Heart right ventricle (tissue), 16 donors: ENCODE measurements at places on chromosomes 1 and 21. TPM values are rescaled to one million over a fixed set of nuclear protein-coding genes. Genes with fewer than 3 reads are reported as not detected.

DNA sequence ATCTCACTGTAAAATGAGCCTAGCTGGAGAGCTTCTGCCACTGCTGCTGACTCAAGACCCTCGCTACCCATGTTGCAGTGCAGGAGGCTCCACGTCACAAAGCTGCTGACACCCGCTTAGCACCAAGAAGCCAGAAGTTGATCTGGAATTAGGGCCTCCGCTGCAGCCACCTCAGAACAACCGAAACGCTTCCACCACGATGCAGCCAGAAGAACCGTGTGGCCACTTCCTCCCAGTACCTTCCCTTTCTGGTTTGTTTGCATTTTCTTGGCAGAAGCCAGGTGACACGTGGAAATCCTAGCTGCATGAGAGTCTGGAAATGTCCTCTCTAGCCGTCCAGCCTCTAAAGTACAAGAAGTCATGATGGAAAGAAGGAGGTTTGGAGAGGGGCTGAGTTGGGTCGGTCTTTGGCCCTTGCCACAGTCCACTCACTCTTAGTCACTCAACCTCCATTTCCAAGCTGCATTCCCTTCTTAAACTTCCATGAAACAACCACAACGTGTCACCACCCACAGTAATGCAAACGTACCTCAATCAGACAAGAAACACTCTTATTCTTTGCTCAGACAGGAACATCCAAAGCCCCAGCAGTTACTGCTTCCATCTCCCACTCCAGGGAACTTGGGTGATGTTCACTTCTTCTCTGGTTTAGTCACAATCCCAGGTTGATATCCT is 10.0 kb upstream of the CDA start:
- DNase-seq = no peak

GRCh38 chr1:175687622-175688415 is 55.6 kb downstream of the TNR start:
- DNase-seq = no peak

GRCh38 chr1:50531601-50532000 is 108.4 kb upstream of the DMRTA2 start:
- DNase-seq = no peak

- no peak for DNase-seq
These were observed 25.6 kb downstream of the PRSS38 start for GRCh38 chr1:227841096-227841495.

DNA sequence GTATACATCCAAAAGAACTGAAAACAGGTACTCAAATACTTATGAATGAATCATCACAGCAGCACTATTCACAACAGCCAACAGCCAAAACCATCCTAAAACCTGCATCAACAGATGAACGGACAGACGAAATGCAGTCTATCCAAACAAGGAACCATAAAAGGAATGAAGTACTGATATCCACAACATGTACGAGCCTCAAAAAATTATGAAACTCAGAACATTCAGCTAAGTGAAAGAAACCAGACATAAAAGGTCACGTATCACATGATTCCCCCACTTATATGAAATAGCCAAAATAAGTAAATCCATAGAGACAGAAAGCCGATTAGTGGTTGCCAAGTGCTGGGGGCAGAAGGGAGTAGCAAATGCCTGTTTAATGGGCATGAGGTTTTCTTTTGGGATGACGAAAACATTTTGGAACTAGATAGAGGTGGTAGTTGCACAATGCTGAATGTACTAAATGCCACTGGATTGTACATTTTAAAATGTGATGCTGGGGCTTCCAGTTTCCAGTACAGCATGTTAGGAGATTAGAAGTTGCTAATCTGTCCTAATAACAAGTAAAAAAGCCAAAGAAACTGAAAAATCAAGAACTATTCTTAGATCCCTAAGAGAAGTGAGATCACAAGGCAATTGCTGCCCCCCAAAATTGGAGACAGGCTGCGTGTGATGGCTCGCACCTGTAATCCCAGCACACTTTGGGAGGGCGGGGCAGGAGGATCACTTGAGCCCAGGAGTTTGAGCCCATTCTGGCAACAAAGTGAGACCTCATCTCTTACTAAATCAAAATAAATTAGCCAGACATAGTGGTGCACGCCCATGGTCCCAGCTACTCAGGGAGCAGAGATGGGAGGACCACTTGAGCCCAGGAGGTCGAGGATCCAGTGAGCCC is 25.3 kb downstream of the CLSTN1 start:
- DNase-seq = no peak

DNA sequence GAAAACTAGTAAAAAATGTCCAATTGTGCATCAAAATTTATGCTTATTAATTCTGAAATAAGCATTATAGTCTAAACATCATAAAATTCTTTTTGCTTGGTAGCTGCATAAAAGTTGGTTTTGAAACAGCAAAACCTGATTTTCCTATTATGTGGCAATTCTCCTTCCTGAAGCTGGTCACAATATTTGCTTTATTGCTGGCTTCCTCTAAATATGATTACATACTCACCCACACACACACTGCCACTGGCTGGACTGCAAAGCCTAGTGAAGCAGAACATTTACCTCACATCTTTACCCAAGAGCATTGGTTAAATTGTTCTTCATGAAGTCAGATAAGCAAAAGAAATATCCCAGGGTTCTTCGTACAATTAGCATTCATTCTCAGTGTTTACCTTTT is 103.0 kb downstream of the NR5A2 start:
- no peak for DNase-seq

- no peak for DNase-seq
These were observed 12.6 kb upstream of the SAMD11 start for GRCh38 chr1:910881-911721.

DNA sequence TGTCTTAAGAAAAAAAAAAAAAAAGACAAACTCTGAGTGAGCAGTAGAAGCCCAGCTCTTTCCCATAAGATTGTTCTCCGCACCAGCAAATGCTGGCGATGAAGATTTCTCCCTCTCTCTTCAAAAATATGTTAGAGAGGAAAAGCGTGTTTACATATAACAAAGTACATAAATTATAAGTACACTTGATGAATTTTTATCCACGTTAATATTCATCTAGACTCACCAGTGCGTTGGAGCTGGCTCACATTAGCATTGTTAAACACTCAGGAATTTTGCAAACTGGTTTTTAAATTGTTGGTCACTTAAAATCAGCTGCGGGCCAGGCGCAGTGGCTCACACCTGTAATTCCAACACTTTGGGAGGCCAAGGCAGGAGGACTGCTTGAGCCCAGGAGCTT is 56.0 kb downstream of the RUNX3 start:
- DNase-seq = no peak

- DNase-seq = no peak
These were observed 45.1 kb upstream of the ROR1 start for GRCh38 chr1:63728611-63729226.

DNA sequence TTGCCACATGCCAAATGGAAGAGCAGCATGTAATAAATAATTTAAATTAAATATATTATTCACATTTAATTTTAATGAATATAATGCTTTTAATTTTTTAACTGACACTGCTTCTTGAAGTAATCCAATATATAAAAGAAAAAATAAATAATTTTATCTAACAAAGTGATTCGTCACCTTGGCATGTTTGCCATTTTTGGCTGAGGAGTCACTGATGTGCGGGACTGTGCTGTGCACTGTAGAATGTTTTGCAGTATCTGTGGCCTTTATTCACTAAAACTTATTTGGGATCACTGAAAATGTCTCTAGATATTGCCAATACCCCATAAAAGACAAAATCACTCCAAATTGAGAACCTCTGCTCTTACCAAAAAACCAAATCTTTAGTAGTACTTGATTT is 807.8 kb downstream of the BRINP3 start:
- DNase-seq = no peak

DNA sequence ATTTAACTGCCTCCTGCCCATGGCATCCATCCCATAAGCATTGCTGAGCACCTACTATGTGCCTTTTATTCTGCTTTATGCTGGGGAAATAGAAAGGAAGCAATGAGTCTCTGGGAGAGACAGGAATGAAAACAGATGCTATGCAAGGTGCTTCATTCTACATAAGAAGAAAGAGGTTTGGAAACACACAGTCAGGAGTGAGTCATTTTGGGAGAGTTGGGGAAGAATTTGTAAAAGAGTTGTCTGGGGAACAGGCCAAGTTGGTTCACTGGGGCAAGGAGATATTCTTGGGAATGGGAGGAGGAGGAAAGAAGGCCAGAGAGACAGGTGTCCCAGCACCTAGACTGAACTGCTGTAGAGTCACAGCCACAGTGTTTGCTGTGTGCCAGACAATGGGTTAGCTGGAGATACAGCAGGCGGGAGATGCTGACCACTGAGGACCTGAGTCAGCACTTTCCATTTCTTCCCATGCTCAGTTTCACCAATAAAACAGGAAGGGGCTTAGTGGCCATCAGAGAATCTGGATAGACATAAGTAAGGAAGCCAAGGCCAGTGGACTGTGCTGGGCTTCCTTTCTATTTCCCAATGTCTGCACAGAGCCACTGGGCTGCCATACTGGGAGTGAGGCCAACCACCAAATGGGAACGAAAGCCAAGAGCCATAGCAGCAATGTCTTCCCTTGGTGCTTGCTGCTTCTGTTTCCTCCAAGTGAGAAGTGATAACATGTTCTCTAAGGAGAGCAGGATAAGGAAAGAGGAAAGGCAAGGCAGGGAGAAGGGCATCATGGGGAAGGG is 187.7 kb upstream of the USP24 start:
- no peak for DNase-seq

DNA sequence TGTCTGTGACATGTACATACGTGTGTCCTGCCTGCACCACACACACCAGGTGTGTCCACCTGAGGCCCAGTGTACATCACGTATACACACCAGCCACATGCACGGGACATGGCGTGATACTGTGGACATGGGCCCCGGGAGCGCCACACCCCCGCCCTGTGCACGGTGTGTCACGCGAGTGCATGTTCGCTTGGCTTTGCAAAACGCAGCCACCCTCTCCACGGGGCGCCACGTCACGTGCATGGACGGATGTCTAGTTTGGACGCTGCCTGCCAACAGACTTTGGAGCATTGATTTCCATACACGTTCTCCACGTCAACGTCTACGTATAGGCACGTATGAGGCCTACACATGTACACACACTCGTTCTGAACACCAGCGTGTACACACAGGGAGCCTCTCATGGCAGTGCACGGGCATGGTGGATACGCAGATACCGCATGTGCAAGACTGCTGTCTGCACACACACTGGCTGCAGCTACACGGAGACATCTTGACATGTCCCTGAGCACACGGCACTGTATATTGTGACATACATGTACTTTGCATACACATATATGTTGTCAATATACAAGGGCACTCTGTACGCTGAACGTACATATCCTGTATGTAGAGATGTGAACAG is 2.7 kb downstream of the TMEM240 start:
- no peak for DNase-seq

DNA sequence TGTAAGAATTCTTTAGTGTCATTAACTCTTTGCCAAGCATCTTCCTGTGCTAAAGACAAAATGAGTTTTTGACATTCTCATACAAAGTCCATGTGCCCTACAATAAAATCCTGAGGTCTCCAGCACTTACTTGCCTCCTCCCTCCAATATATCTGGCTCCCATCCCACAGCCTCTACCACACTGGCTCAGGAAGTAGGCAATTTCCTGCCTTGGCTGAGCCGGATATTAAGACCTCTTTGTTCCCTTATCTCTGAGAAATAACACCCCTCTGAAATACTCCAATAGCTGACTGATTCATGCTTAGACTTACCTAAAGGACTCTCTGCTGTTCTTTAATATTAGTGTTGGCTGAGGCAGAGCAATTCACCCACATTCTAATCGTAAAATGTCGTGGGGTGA is 37.6 kb upstream of the GORAB start:
- peak; percentile 42 for DNase-seq

DNA sequence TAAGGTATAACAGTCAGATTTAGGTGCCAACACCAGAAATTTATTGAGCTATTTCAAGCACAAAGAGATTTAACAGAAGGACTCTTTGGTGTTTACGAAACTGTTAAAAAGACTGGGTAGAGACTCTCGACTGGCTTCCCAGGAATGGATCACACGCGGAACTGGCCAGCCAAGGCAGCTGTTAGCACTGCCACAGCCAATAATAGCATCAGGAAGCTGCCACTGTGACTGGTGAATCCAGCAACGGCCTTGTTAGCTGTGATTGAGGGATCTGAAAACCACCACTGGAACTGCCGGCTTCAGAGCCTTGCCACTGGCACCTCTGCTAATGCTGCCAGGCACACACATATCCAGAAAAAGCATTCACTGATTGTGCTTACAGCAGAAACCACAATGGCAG is 10.6 kb upstream of the SIM2 start:
- no peak for DNase-seq

- no peak for DNase-seq
These were observed 24.5 kb downstream of the CXADR start for GRCh38 chr21:17537299-17537698.

DNA sequence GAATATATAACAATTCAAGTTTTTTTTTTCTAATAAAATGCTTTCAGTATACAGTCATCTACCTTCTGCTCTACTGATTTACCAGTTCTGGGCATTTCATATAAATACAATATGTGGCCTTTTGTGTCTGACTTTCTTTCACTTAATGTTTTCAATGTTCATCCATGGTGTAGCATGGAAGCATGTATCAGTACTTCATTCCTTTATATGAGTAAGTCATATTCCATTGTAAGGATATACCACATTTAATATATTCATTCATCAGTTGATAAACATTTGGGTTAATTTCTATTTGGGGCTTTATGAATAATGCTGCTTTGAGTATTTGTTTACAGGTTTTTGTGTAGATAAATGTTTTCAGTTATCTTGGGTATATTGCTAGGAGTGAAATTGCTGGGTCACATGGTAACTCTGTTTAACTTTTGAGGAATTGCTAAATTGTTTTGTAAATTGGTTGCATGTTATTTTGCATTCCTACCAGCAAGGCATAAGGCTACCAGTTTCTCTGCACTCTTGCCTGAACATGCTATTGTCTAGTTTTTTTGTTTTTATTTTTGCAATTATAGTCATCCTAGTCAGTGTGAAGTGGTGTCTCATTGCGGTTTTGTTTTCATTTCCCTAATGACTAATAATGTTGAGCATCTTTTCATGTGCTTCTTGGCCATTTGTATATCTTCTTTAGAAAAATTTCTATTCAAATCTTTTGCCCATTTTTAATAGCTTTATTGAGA is 206.1 kb downstream of the TM2D1 start:
- DNase-seq = no peak

- DNase-seq = no peak
These were observed 13.6 kb downstream of the GRIK3 start for GRCh38 chr1:37020653-37021277.

DNA sequence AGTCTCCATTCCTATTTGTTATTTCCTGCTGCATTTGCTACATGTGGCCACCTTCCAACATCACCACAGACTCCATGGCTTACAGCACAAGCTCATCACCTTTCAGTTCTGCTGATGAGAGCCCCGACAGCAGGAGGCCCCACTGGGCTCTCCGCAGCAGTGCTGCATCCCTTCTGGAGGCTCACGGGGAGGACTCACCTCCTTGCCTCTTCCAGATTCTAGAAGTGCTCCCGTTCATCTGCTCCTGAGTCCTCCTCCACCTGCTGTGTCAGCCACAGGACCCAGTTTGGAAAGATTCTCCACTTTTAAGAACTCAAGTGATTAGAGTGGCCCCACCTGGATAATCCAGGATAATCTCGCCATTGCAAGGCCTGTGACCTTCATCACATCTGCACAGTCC is 167.6 kb downstream of the PCBP3 start:
- no peak for DNase-seq

Gene DCST1
- 0.29 TPM for polyA plus RNA-seq

Gene ANKRD35
- 0.80 TPM for polyA plus RNA-seq

Gene NFASC
- polyA plus RNA-seq = 1.9 TPM

Gene CD52
- 9.3 TPM for polyA plus RNA-seq

Gene SELP
- 4.2 TPM for polyA plus RNA-seq
